ENCODE measurements at places on chromosomes 7 and 10.

DNA sequence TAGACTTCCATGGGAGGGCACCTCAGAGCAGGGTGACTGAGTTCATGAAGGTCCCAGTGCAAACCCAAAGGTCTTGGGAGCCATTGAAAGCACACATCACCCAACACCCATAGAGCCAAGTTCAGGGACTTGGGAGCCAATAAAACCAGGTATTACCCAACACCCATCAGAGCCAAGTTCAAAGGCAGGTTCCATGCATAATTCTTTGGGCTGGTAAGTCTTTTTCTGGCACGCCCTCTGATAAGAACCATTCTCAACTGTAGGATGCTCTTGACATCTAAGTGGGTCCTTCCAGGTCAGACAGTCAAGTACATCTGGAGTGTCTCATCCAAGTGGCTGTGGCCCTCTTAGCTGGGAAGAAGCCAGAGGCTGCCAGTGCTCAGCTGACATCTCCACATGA lies 63.2 kb downstream of the EBF3 start:
- no peak for DNase-seq

DNA sequence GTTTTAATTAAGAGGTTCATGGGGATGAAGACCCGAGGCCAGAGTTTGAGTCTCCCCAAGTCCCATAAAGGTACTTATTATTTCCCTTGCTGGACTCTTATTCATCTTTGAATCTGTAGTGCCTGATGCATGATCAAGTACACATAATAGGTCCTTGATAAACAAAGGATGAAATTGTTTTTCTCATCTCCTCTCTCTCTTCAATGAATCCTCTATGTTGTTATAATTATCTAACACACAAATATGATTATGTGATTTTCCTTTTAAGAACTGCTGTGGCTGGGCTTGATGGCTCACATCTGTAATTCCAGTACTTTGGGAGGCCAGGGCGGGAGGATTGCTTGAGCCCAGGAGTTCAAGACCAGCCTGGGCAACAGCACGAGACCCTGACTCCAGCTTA lies 117.7 kb downstream of the BAMBI start:
- DNase-seq: no peak

DNA sequence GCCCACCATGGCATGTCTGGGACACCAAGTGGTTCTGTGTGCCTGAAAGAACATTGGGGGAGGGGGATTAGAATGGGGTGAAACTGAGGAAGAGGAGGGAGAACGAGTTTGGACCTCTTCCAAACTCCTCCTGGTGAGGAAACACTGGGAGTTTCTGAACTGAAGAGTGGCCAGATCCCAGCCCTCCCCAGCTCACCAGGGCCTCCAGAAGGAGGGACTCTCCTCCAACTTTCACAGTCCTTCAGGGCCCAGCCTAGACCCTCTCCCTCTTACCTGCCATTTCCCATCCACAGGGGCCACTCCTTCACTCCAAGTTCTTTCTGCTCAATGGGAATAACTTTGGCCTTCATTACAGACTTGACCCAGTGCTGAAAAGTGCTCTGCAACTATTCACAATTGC lies 132.0 kb upstream of the FOXK1 start:
- DNase-seq: no peak

DNA sequence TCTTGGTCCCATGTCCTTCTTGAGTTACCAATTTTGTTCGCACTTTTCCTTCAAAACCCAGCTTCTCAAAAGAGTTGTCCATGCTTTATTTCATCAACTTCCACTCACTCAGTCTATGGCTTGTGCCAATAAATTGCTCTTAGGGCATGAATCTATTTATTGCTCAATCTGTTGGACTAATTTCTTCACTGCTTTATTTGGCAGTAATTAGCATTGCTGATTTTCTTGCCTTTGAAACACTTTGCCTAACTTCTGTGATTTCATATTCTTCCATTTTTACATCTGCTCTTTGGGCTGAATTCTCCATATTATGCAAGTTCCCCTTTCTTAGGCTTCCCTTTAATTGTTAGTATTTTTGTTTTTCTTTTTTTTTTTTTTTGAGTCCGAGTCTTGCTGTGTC lies 16.8 kb downstream of the DLD start:
- no peak for DNase-seq

GRCh38 chr10:21368022-21368582 lies 157.4 kb downstream of the SKIDA1 start:
- DNase-seq: no peak

Measured in CD4-positive, alpha-beta T cell treated with Interleukin-4 for 1 hour (primary cell).